ENCODE measurements at places on chromosomes 2 and 18.

DNA sequence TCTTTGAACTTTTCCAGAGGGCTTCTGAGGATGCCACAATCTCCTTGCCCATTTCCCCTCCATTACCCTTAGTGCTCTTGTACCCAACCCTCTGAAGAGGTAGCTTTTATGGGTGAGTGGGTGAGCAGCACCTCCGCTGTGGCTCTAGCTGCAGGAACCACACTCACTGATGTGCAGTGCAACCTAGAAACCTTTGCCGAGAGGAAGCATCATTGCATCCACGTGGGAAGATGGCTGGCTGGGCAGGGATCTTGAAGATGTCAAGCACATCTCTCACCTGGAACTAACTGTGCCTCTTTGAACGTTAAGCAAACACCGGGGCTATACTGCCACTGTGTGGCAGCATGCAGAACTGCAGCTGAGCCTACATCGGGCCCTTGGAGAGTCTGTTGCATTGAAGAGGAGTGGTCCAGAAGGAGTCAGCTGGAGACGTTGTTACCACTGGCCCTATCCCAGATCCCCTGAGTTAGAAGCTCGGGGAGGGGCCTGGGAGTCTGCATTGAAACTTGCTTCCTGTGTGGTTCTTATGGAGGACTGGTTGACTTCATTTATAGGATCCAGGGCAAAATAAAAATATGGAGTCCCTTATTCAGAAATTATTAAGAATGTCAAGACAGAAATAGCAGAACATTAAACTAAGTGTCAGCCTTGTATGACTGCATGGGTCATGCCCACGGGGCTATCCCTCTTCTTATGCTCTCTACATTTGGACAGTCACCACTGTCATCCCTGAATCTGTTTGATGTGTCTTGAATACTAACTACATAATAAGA lies 28.7 kb downstream of the IGFBP5 start:
- peak; percentile 70 for DNase-seq

GRCh38 chr18:23487738-23488570 lies 15.4 kb upstream of the RMC1 start:
- peak; percentile 49 for DNase-seq

DNA sequence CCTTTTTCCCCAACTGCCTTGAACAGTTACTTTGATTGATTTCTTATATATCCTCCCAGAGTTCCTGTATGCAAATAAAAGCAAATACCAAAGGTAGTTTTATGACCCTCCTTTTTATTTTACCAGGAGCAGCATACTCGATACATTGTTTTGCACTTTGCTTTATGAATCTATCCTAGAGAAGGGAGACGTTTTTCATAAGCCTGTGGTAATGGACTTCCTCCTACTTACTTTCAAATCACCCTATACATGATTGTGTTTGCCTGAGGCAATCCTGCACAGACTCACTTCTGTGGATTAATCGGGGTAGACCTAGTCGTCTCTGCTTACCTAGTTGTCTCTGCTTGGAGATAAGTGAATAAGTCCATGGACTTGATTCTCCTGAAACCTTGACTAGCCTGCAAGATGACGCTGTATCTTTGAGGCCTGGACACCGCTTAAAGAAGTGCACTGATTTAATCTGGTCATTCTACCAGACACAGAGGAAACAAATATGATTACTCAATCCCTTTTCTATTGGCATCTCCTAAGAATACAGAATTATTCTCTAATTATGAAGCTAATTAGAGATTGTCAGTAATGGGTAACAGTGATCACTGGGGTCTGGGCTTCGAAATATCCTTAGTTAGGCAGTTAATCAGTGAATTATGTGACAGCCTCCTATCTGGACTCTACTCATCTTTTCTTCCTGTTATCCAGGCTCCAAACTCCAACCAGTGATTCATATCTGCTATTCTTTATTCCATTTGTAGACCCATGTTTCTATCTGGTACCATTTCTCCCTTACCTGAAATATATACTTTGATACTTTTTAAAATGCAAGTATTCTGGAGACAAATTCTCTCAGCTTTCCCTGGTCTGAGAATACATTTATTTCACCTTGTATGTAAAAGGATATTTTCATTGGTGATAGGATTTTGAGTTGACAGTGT lies 447.4 kb upstream of the TRIB2 start:
- DNase-seq, result no peak

DNA sequence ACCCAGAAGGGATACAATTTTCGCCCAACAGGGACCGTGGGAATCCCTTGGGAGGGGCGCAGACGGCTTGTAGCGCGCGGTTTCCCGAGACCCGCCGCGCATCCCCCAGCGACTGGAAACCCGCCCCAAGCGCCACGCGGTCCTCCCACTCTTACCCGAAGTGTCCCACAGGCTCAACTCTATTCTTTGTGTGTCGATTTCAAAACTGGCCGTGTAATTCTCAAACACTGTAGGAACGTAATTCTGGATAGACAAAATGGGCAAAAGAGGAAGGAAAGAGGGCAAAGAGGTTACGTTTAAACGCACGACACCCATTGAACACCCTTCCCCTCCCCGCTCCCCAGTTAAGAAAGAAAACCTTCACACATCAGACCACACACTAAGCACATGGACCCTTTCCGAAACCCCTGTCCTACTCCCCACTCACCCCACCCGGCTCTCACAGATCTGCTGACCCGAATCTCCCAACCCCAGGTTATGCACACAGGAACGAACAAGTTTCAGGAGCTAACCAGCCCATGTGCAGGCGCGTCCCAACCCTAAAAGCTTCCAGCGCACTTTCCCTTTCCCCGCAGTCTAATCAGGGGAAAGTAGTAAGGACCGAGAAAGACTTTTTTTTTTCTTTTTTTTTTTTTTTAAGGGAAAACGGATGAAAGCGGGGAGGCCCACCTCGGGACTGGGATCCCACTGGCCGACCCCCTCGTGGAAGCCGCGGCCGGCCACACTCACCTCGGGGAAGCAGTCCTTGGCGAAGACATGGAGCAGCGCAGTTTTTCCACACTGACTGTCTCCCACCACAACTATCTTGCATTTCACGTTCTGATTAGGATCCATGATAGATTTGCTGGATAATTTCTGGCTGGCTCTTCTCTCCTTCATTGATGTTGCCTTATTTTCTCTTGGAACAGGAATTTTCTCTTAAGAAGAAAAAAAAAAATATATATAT lies 655 bp downstream of the RND3 start:
- DNase-seq, result no peak

- no peak for DNase-seq
Measured at GRCh38 chr2:207227062-207227748, 61.5 kb upstream of the KLF7 start.

DNA sequence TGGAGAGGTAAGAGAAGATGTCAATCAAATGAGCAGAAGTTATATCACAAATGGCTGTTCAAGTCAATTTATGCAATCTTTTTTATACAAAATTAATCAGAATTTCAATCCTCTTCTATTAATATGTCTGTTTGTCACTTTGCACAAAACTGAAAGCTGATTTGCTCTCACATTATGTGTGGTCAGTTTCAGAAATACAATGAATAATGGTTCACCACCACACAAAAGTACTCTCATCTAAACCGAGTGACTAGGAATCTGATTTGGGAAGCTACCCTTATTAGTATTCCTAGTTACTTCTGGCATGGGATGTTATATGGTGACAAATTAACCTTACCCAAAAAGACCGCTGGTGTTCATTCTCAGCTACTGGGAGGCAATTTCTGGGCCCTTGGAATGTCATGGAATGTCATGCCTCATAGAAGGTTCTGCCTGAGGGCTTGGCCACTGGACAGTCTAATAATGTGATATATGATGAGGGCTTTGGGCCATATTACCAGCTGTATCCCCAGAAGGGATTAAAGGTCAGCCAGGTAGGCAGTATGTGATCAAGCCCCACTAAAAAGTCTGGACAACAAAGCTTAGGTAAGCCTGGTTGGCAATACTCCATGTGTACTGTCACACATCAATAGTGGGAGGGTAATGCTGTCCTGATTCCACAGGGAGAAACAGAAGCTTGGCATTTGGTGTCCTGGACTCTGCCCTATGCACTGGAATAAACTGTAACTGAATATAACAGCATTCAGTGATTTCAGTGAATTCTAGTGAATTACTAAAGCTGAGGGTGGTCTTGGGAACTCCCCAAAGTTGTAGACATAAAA lies 113.2 kb downstream of the PIGN start:
- no peak for DNase-seq

GRCh38 chr2:239264838-239265651 lies 135.8 kb downstream of the HDAC4 start:
- DNase-seq, result peak; percentile 90

DNA sequence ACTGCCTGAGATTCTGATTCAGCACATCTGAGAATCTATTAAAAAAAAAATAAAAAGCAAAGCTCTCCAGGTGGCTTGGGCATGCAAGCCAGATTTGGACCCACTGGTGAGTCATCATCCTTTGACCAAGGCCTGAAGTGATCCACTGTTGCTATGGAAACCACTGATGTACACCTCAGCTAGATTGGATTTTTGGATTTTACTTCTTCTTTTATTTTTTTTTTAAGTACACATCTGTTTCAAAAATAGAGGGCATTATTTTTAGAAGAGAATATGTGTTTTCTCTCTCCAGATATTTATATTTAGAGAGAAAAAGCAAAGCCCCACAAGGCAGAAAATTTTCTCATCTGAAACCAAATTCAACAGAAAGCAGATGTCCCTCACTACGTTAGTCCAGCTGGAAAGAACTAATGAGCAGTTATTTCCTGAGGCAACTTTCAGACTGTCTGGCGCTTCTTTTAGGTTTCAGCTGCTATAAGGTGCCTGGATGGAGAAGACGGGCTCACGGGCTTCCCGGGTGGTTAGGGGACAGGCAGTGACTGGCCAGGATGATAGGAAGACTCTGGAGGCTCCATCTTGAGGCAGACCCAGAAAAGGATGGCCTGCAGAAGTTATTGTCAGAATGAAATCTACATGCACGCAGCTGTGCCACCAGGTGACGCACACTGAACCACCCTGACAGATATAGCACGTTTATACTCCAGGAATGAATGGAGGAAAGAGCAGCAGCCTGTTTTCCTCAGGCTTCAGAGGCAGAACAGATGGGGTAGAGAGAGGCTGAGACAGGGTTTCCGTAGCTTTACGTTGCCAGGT lies 50.5 kb downstream of the MRPL35 start:
- no peak for DNase-seq

DNA sequence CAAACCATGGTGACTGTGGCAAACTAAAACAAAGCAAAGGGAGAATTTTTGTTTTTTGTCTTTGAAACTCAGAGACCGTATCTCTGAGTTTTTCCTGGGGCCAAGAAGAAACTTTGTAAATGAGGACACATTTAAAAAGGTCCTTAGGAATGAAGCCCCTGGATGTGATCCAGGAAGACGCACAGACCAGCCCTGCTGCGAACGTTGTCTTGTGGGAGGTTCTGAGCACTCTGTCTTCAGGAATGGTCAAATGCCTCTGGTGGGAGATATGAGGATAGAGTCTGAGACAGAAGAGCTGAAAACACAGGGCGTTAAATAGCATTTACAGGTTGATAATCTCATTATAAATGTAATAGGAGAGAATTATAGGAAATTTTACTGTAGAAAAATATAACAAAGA lies 893.5 kb upstream of the KLHL29 start:
- no peak for DNase-seq

DNA sequence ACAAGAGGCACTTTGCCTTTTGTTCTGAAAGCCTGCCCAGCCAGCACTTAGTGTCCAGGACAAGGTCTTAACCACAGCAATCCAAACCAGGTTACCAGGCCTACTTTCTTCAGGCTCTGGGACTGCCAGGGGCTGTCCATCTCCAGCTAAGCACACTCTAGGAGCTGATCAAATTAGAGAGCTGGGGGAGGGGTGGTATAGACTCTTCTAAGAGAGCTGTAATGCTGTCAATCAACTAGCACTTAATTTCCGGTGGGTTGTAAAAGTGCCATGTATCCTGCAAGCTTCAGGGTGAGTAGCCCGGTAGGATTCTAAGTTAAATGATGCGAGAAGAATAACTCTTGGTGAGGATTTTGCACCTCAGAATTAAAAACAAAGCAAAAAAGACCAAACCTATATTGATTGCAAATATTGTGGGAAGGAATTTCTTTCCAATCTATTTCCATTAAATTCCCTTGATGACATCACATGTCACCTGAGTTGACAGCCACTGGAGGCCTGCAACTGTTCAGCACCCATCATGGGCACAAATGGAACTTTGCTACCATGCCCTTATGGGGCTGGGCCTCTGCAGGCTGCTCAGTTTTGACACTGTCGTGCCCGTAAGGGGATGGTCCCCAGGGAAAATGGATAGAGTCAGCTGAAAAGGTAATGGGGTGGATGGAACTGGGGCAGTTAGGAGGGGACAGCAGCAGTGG lies 8.7 kb upstream of the COX7A2L start:
- DNase-seq, result no peak

DNA sequence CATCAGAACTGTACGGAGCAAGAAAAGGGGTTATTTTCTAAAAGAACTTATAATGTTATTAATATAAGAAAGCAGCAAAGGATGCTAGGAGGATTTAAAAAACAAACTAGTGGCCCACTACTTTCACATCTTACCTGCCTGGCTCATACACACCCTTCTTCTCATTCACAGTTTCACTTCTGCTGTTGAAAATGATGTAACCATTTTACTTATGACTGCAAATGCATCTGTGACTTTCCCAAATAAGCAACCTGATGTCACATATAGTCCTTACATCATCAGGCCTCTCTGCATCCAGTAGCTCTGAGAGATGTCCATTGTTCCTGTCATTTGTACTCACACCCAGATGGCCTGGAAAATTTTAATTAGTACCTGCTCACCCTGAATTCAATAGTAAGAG lies 101.8 kb upstream of the MYO3B start:
- DNase-seq, result no peak

DNA sequence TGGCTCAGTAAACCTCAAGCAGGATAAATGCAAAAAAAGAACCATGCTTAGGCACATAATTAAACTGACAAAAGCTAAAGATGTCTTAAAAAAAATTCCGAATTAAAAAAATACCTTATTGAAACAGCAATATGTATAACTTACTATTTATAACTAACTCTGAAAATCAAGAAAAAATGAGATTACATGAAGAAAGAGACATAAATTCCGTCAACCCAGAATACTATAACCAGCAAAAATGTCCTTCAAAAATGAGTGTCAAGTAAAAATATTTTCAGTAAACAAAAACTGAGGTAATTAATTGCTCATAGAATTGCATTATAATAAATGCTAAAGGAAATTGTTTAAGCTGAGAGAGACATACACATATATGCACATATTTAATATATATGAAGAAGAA lies 474.5 kb upstream of the SYT4 start:
- DNase-seq, result no peak

GRCh38 chr18:60987963-60988362 lies 345.3 kb upstream of the CDH20 start:
- no peak for DNase-seq

DNA sequence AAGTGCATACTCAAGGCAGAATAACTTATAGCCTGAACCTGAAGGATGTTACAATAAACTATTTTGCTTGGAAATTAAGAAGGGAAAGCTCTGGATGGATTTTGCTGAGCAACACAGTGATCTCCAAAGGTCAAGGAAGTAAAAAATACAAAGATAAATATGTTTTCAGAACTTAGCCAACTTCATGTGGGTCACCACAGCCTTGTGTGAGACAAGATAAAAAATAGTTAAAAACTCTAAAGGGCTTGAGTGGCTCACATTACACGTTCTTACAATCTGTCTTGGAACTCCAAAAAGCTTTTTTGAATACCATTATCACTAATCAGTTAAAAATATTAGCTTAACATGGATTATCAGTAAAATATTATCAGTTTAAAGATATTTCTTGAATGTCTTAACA lies 28.9 kb upstream of the MTX2 start:
- no peak for DNase-seq

- DNase-seq, result no peak
Measured at GRCh38 chr2:191486584-191487320, 191.2 kb upstream of the NABP1 start.
